ENCODE measurements at places on chromosomes 7 and 10. TPM values are rescaled to one million over a fixed set of nuclear protein-coding genes. Genes with fewer than 3 reads are reported as not detected.

DNA sequence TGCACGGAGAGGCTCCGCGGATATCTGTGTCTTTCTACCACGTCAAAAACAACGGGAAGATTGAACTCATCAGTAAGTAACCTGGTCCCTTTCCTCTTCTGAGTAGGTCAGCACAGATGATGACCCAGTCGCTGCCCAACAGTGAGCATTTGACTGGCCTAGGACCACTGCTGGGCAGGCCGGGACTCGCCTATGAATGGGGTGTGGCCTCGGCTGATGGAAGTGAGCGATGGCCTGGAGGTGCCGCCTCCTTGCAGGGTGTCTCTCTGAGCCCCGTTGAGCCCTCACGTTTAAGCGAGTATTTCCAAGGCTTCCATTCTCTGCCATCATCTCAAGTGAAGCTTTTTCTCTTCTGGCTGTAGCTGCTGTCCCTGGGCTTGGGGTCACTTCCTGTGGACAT, 18.1 kb downstream of the EIF3B start:
- DNase-seq, result no peak

DNA sequence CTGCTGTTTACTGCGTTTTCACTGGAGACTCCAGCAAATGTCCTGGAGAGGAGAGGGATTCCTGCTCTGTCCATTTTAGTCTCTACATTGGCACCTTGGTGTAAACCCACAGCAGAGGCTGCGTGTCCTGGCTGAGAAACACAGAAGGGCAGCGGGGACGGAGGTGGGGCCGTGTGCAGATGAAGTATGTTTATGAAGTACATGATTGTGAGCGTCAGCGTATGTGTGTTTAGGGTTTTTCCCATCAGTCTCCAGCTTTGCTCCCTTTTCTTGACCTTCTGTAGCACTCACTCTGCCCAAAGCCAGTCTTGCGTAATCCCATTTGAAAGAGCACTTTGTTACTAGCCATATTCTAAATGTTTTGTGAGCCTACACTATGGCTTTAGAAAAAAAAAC, 750.7 kb upstream of the SORCS1 start:
- no peak for DNase-seq

- no peak for DNase-seq
Observed at GRCh38 chr7:71173955-71174354, 42.0 kb downstream of the GALNT17 start.

NOS3 gene
- 6.6 TPM for polyA plus RNA-seq

Measured in CD4-positive, alpha-beta memory T cell (primary cell).